ENCODE measurements at places on chromosomes 6 and 20.

DNA sequence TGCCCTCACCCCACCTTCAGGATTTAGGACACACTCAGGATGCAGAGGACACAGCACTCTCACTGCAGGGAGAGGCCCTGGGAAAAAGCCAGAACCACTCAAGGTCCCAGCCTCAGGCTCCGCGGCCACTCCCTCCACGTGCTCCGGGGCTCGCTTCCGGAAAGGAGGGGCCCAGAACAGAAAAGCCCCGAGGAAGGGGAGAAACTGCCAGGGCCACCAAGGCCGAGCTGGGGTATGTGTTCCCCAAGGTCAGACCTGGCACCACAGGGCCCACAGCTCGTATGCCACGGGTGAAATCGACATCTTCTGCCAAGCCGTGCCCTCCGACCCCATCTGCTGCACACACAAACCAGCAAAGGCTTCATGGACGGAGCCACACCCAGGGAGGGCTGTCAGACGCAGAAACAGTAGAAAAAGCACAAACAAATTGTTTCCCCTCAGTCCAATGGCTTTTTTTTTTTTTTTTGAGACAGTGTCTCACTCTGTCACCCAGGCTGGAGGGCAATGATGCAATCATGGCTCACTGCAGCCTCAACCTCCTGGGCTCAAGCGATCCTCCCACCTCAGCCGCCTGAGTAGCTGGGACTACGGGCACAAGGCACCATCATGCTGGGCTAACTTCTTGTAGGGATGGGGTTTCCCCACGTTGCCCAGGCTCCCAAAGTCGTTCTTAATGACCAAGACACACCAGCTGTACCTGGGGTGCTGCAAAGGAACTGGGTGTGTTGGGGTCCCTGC, 33.4 kb downstream of the SLC2A4RG start:
- no peak for DNase-seq

GRCh38 chr6:72579865-72580264, 42.0 kb upstream of the KCNQ5 start:
- no peak for DNase-seq

- DNase-seq, result peak; percentile 34
These were observed 19.4 kb upstream of the TUBB2A start for GRCh38 chr6:3176562-3177355.

DNA sequence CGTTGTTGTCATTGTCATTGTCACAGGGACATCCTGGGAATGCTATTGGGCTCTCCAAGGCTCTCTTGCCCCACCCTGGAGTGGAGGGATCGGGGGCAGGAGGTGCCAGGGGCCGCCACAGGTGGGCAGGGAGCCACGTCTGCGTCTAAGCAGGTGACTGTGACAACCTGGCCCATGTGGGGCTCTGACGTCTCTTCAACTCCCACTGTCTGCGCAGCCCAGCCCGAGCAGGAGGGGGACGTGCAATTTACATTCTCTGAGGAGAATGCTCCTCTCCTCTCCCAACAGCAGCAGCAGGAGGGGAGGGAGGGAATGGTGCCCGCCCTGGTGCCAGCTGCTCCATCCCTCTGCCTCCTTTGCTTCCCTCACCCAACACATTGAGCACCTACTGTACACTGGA, 50.1 kb downstream of the GRM4 start:
- DNase-seq, result no peak

DNA sequence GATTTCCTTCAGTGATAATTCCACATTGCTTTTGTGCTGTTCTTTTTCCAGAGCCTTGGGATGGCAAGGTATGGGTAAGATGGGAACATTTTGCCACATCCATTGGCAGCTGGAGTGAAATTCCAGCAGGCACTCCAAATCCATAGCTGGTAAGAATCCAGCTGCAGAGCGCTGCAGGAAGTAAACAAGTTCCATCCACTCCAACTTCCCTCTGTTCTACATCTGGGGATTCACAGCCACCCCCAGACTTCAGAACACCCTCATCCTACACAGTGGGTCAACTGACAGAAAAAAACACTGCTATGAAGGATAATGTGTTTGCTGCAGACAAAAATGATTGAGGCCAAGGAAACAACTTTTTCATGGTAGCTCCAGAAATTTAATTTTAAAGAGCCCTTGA, 747.8 kb downstream of the MAFB start:
- DNase-seq, result no peak

GRCh38 chr6:41071923-41072835, at the start of gene OARD1:
OARD1 (minus strand) TSS chr6:41072356; CDS start chr6:41071634, 722 bp downstream.
- peak; percentile 99 for DNase-seq

GRCh38 chr20:33668466-33669155, 1.9 kb downstream of the ACTL10 start:
- no peak for DNase-seq

DNA sequence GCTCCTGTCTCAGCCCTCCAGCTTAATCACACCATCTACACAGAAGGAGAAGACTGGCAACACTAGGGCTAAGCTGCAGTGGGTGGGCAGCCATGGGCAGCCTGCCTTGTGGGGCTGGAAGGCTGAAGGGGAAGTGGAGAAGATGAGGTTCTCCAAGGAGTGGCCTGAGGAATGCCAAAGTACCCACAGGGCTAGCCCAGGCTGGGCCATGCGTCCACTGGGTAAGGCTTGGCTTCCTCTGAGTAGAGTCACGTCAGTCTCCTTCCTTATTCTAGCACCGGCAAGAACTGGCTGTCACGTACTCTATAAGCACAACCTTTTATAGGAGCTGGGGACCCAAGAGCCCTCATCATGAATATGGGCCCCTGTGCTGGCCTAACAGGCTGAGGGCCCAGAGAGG, 110.6 kb upstream of the SIRPA start:
- no peak for DNase-seq

DNA sequence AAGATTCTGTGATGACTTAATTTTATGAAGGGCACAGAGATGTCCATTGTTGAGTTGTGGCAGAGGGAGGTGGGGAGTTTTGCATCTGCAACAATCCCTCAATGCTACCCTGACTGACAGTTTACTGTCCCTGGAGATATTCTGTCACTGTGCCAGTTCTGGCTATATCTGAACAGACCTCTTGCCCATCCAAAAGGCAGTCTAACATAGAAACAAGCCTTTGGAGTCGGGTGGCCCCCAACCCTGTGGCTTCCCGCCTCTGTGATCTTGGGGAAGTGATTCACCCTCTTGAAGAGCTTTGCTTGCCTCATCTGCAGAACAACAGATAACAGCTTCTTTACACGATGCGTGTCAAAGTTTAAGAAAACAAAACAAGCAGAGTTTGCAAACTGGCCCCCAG, 3.8 kb upstream of the E2F1 start:
- DNase-seq, result peak; percentile 58

DNA sequence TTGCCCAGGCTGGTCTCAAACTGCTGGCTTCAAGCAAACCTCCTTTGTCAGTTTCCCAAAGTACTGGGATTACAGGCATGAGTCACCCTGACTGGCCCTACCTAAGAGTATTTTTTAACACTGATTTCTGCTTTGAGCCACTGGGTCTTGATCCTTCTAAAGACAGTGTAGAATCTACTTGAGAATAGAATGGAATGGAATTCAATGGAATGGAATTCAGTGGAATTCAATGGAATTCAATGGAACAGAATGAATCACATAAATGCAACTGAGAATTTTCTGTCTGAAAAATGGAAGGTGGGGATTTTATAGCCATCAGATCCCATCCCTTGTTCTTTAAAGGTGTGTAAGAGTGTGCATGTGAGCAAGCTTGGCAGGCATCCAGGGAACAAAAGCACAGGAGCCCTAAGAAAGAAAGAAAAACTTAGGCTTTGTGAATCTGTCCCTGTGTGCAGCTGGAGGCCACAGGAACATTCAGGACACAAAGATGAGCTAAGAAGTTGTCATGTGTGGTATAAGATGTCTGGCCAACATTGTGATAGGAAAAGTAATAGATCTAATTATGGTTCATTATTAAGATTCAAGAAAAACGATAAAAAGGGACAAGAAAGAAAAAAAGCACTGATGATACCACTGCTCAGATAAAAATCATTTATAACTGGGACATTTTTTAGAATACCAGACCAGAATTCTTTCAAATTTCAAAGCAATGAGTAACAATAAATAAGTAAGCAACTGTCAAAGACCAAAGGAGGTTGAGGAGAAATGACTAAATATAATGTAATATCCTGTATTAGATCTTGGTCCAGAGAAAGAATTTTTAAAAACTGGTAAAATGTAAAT, 681.0 kb upstream of the GJE1 start:
- no peak for DNase-seq

DNA sequence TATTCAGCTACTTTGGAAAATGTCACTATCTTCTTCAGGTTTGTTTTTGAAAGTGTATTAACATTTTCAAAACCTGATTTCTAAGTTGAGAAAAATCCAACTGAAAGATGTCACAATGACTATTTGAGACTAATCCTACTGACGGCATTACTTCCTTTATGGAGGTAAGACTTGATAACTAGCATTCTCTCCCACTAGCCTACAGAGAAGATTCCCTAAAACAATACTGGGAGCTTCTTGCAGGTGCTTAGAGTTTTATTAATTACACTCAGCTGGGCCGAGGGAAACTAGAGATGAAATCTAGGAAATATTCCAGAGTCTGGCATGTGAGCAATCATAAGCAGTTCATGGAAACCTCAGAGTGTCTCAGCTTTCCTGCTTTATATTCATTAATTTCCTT, 114.0 kb downstream of the LCA5 start:
- no peak for DNase-seq

GRCh38 chr6:143742070-143742954, 64.5 kb downstream of the PHACTR2 start:
- no peak for DNase-seq

DNA sequence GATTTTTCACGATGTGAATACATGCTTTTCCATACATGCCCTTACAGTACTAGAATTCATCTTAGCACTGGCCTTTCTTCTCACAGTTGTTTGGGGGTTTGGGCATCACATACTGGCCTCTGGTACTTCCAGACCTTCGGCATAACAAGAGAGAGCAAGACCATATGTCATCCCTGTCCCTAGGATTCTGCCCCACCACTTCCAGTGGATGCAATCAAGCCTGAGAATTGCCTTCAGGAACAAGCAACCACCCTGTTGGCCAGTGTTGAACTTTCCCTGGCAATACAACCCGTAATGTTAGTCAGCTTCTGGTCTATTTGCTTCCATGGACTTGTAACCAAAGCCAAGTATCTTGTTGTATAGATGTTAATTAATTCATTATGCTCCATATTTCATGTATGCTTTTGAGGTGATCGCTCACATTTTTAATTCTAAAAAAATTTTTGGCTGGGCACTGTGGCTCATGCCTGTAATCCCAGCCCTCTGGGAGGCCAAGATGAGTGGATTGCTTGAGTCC, 15.4 kb upstream of the SLPI start:
- DNase-seq, result no peak

- no peak for DNase-seq
These were observed 339.9 kb upstream of the ARID1B start for GRCh38 chr6:156437121-156437879.

- DNase-seq, result no peak
These were observed 40.4 kb upstream of the POLR1H start for GRCh38 chr6:30020626-30021025.

DNA sequence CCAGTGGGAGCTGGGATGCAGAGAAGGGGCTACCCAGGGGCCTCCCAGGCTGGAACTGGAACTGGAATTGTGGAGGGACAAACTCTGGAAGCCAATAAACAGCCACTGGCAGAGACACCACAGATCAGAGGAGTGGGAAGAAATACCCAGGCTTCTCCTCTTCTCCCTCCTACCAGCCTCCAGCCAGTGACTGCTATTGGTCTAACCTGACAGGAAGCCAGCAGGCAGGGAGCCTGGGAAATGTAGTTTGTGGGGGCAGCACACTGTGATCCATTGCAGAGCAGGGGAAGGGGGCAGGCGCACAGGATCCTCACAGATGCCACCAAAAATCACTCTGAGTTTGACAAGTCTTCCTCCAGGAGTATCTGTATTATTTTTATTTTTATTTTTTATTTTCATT, 12.1 kb upstream of the MLN start:
- no peak for DNase-seq

DNA sequence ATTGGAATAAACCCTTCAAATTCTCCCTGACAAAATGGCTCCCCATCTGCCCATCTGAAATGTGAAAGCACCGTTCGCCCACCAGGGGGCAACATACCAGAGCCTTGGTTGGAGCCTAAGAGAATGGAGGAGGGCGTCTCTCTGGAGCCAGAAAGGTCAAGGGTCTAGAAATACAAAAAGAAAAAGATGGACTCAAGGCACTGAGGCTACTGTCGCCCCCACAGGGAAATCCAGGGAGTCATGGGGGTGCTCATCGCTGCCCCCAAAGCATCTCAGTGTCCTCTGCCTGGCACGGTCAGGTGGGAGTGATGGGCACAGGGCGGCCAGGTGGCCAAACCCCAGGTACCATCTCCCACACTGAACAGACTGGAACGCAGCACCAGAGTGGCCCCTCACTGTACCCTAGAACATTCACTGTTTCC, 136.3 kb downstream of the ZMYND8 start:
- peak; percentile 36 for DNase-seq

DNA sequence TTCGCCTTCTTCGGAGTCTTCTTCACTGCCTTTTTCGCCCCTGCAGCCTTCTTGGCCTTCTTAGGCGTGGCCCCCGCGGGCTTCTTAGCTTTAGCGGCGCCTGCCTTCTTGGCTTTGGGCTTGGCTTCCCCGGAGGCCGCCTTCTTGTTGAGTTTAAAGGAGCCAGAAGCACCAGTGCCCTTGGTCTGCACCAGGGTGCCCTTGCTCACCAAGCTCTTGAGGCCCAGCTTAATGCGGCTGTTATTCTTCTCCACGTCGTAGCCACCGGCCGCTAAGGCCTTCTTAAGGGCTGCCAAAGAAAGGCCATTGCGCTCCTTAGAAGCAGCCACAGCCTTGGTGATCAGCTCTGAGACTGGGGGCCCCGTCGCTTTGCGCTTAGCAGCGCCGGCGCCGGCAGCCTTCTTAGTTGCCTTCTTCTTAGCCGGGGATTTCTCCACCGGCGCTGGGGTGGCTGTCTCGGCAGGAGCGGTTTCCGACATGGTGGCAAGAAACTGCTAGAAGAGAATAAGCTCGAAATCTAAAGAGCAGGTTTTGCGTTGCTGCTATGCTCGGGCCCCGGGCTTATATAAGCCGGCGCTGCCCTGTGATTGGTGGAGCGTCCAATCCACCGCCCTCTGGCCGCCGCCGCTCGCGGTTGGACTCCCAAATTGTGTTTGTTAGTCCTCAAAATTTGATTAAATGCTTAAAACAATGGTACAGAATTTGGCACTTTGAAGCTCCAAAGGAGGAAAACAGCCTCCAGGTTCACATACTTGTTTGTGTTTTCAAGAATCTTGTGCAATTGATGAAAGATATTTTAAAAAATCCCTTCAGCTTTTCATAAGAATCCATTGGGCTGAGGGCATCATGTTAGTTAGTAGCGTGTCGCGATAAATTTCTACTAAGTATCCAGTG, 44.9 kb downstream of the OR2B2 start:
- peak; percentile 78 for DNase-seq

GRCh38 chr6:128347123-128347522, 173.3 kb downstream of the PTPRK start:
- no peak for DNase-seq
